ENCODE measurements at places on chromosomes 1 and 21.
A peak's percentile ranks its signal among the peaks of the same experiment; 100 is the strongest.

GRCh38 chr1:159076438-159077119, at the start of gene AIM2:
TSS of gene AIM2 (minus strand) at chr1:159076766. CDS start at chr1:159073499, 3,267 bp downstream.
- peak; percentile 91 for DNase-seq

DNA sequence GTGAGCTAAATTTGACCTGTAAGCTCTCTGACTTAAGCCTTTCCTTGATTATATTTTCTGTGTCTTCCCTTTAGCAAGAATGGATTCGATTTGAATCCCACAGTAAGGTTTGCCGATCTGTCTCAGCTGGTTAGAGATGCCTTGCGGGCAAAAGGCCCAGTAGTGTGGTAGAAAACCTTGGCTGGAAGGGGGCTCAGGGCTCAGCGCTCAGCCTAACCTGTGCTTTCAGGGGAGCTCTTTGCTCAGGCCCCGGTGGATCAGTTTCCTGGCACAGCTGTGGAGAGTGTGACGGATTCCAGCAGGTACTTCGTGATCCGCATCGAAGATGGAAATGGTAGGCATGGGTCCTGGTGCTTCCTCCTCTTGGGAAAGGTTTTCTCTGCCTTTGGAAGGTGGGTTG, 7.1 kb downstream of the NECAP2 start:
- no peak for DNase-seq

GRCh38 chr1:231806623-231807495, 180.3 kb downstream of the DISC1 start:
- DNase-seq: peak; percentile 18

DNA sequence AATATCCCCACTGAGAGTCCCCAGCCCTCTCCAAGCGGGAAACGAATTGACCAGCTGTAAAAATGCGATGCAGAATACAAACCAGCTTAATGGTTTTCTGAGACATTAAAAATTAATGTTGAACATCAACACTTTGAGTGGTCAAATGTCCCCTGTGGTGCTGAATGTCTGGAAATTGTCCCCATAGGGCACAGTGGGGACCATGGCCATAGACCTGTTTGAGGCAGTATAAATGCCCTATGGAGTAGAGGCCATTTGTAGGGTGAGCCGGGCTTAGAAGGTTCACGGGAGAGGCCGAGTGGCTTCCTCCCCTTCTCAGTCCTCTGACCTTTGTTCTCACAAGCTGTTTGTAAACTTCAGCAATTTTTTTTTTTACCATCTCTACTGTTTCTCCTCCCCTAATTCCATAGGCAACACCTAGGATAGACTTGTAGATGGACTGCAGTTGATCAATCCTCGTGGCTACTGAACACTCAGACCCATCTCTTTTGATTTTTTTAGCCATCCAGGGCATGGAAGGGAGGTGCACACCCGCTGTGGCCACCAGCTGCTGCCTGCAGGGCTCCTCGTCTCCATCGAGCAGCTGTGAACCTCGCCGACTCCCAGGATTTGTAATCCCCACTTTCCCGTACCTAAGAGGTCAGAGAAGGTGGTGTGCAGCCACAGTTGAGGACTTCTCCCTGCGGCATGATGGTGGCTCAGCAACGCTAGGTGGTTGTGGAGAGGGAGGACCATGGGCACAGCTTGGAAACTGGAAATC, 41.0 kb downstream of the KAZN start:
- no peak for DNase-seq

DNA sequence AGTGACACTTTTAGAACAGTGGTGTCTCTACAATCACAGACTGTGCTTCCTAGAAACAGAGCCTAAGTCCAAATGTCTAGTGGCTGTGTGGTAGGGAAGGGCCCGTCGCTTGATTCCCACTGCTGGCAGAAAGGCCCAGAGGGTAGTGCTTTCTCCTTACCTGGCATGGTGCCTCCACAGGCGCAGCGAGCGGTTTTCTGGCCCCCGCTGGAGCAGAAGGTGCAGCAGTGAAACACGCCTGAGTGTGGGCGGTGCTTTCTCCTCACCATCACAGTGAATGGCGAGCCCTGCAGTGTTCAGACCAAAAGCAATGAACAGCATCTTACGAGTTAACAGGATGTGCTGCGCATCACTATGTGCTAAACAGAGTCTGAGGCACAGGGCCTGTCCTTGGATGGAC, 8.3 kb downstream of the TRIM45 start:
- no peak for DNase-seq

DNA sequence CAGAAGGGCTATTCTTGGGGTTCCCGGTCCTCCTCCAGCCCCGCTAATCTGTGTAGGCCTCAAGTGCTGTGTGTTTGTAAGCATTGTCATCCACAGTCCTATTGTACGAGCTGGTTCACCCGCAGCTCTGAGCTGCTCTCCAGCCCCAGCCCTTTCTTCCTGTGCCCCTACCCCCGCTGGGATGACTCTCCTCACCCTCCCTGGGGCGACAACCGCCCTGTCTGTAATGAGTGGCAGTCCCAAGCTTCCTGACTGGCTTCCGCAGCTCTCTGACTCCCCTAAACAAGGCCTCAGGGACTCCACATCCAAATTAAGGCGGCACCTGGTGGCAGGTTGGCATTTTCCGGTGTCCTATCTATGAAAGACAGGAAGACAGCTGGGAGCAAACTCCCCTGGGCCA, 45.8 kb downstream of the TFF3 start:
- DNase-seq: no peak

GRCh38 chr1:206904423-206905142, 7.3 kb downstream of the IL24 start:
- DNase-seq: no peak
